Esophagus muscularis mucosa (tissue), 4 donors: ENCODE measurements at places on chromosomes 2 and 18. TPM values are rescaled to one million over a fixed set of nuclear protein-coding genes. Genes with fewer than 3 reads are reported as not detected.
A peak's percentile ranks its signal among the peaks of the same experiment; 100 is the strongest.

- no peaks in the 10 kb centered on the region for H3K27me3 ChIP-seq
- H3K36me3 ChIP-seq, result no peaks in the 10 kb centered on the region
- peak overlapping the region; percentile 91 for H3K4me3 ChIP-seq
- DNase-seq, result no peak
- peak overlapping the region; percentile 97 for H3K27ac ChIP-seq
- H3K4me1 ChIP-seq, result peaks cover 9% of the 10 kb centered on the region
Measured at GRCh38 chr18:44681076-44681970, 635 bp downstream of the SETBP1 start.

OR6B2 gene
- not detected for total RNA-seq

GRCh38 chr18:61413396-61413795, 80.2 kb downstream of the CDH20 start:
- H3K36me3 ChIP-seq, result no peaks in the 10 kb centered on the region
- H3K27ac ChIP-seq, result no peak overlapping the region
- H3K4me3 ChIP-seq, result no peak overlapping the region
- no peaks in the 10 kb centered on the region for H3K4me1 ChIP-seq
- DNase-seq, result no peak

- H3K36me3 ChIP-seq, result no peaks in the 10 kb centered on the region
- H3K4me1 ChIP-seq, result no peaks in the 10 kb centered on the region
- H3K27me3 ChIP-seq, result no peaks in the 10 kb centered on the region
- H3K4me3 ChIP-seq, result no peak overlapping the region
Measured at GRCh38 chr18:74446631-74447403, 10.3 kb downstream of the DIPK1C start.

DNA sequence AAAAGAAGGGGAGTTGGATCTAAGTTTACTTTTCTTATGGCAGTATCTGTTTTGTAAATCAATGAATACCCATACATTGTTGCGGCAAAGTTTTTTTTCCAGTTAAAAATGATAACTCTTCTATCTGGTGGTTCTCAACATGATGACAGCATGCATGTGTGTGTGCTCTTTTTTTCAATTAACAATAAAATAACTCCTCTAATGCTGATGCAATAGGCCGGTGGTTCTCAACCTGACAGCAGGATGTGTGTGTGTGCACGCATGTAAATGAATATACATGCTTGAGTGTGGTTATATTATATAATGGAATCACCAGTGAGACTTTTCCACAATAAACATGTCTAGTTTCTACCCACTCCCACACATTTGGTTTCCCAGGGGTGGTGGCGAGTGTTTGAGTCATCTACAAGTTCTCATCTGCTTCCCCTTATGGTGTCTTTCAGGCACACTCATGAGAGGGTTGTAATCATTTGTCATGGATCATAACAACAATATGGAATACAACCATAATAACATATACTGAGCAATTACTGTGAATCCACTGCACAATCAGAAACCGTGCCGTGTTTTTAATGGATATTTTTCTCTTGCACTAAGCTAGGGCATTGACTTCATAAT, 31.2 kb downstream of the PARD3B start:
- H3K27me3 ChIP-seq, result no peaks in the 10 kb centered on the region
- H3K36me3 ChIP-seq, result no peaks in the 10 kb centered on the region
- peaks cover 3% of the 10 kb centered on the region for H3K4me1 ChIP-seq
- DNase-seq, result no peak
- H3K27ac ChIP-seq, result no peak overlapping the region
- no peak overlapping the region for H3K4me3 ChIP-seq

DNA sequence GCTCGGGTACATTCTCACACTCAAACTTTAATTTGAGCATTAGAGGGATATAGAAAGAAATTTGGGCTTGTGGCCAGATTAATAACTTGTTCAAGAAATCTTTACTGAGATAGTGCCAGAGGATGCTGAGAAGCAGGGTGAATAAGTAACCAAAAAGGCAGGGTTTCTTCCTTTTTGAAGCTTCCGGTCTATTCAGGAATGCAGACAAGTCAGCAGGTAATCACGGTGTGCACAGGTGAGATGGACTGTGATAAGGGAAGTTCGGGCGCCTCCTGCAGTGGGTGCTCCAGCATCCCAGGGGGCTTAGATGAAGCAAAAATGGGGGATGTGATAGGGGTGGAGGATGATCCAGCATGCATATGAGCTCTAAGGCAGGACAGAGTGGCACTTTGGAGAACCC, 44.9 kb upstream of the CYP1B1 start:
- peak; percentile 14 for DNase-seq
- H3K36me3 ChIP-seq, result no peaks in the 10 kb centered on the region
- H3K27me3 ChIP-seq, result no peaks in the 10 kb centered on the region

ALPP gene
- total RNA-seq, result not detected

CYP27A1 gene
- 26.3 TPM for total RNA-seq

SRD5A2 gene
- total RNA-seq, result not detected

DNA sequence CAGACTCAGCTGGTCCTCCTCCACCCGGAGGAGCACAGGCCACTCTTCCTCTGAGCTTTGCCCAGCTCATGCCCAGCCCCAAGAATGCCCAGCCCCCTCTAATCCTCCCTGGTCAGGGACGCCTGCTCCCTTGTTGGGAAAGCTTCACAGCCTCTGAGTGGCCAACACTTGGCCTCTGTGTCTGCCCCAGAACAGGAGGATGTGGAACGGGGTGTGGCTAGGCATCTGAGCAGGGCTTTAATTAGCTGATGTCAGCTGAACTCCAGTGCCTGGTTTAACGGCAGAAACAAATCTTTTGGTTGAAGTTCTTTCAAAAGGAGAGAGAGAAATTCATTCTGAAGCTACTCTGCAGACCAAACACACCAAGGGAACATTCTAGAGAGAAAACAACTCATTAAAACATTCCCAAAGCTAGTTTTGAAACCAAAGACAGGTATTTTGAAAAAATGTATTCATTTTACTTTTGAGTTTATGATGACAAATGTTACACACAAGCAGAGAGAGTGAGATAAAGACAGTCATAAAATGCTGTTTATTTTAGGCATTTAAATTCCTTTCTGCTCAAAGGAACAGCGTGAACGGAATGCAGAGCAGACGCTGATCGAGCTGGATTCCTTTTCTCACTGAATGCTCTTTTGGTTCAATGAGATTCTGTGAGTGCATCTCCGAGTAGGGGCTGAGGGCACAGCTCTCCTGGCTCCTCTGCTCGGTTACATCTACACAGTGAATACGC, 63.8 kb downstream of the RTP5 start:
- DNase-seq, result no peak
- peak overlapping the region; percentile 27 for H3K4me3 ChIP-seq
- peaks cover 30% of the 10 kb centered on the region for H3K4me1 ChIP-seq
- peak overlapping the region; percentile 79 for H3K27ac ChIP-seq

- no peak overlapping the region for H3K27ac ChIP-seq
- H3K4me1 ChIP-seq, result no peaks in the 10 kb centered on the region
- no peaks in the 10 kb centered on the region for H3K27me3 ChIP-seq
- DNase-seq, result no peak
- no peaks in the 10 kb centered on the region for H3K36me3 ChIP-seq
- no peak overlapping the region for H3K4me3 ChIP-seq
Measured at GRCh38 chr2:129752176-129752575, 227.3 kb upstream of the RAB6C start.

DNA sequence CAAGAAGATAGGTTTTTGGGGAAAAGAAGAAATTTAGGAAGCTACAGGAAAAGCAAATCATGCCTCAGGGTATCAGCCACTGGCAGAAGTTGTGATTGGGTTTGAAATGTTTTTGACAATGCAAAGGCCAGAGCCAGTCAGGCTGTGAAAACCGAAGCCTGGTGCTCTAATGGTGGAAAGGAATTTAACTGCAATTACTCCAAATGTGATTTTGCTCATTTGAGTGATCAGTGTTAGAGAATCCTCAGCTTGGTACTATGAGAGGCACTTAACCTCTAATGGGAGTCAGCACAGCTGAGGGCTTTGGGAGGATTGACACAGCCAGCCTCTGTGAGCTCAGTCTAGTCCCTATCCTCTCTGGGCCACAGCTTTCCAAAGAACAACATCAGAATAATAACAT, 176.5 kb downstream of the LRRTM1 start:
- H3K4me1 ChIP-seq, result no peaks in the 10 kb centered on the region
- H3K36me3 ChIP-seq, result no peaks in the 10 kb centered on the region
- no peak overlapping the region for H3K27ac ChIP-seq
- no peak for DNase-seq
- no peak overlapping the region for H3K4me3 ChIP-seq

MBP gene
- total RNA-seq, result 31.3 TPM

DNA sequence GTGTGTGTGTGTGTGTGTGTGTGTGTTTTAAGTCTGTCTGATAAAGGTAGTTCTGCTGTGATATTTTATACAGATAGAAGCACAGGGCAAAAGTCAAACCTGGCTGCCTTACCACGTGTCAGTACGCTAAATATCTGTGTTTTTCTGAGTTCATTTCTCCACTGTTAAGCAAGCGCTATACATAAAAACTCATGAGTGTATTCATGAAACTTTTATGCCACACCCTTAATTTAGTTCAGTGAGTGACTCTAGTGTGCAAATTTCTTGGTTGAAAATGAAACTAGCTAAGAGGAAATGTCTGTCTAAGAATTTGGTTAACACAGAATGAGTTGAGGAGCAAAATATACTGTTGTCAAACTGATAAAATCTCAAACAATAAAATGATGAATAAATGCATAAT, 11.2 kb downstream of the CASP10 start:
- H3K4me3 ChIP-seq, result no peak overlapping the region
- no peaks in the 10 kb centered on the region for H3K36me3 ChIP-seq
- H3K27ac ChIP-seq, result no peak overlapping the region
- H3K27me3 ChIP-seq, result no peaks in the 10 kb centered on the region
- H3K4me1 ChIP-seq, result peaks cover 6% of the 10 kb centered on the region

LAPTM4A gene
- 189 TPM for total RNA-seq

GRCh38 chr2:126749537-126749936, 93.6 kb downstream of the GYPC start:
- DNase-seq, result peak; percentile 77
- H3K27ac ChIP-seq, result no peak overlapping the region
- no peak overlapping the region for H3K4me3 ChIP-seq
- no peaks in the 10 kb centered on the region for H3K27me3 ChIP-seq
- H3K4me1 ChIP-seq, result no peaks in the 10 kb centered on the region
- H3K36me3 ChIP-seq, result no peaks in the 10 kb centered on the region

GRCh38 chr2:201839727-201840126, 33.4 kb downstream of the CDK15 start:
- DNase-seq, result no peak
- no peaks in the 10 kb centered on the region for H3K36me3 ChIP-seq

DNA sequence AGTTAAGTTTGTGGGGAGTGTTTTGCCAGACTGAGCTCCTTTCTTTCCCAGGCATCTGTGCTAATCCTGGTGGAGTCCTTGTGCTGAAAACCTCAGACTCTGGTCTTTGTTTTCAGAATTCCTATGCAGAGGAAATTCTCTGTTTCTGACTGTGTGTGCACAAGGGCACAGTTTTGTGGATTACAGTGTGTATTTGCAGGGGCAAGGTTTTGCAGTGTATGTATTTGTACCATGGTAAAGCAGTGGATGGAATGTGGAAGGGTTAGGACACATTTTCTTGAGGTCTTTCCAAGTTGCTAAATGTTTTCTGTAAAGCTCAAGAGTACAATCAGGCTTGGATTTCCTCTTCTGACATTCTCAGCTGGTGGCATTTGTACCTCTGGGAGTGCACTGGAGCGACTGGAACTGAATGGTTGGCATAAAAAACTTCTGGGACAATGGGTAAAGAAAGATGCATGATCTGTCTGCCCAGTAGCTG, 139.5 kb upstream of the RND3 start:
- H3K36me3 ChIP-seq, result no peaks in the 10 kb centered on the region
- peaks cover 4% of the 10 kb centered on the region for H3K4me1 ChIP-seq
- no peaks in the 10 kb centered on the region for H3K27me3 ChIP-seq
- no peak overlapping the region for H3K4me3 ChIP-seq
- H3K27ac ChIP-seq, result no peak overlapping the region

ELOA2 gene
- not detected for total RNA-seq

DNA sequence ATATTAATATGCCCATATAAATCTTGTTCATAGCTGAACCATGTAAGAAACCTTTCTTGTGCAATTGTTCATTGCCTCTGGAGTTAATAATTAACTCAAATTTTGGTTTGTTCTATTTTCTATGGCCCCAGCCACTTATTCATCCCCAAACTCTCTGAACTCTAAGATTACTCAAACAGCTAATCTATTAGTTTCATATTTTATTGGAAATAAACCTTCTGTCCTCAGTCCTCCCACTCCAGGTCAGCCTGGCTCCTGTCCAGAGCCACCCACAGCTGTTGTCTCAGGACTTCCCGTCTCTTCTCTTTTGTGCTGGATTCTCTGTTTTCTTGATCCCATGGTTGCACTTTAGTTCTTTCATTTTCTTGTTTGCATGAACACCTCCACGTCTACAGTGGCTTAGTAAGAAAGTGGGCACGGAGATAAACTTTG, 4.4 kb upstream of the RNF103 start:
- H3K4me3 ChIP-seq, result no peak overlapping the region
- H3K4me1 ChIP-seq, result peaks cover 5% of the 10 kb centered on the region
- no peak overlapping the region for H3K27ac ChIP-seq
- DNase-seq, result no peak

PLGLB1 gene
- total RNA-seq, result 4.6 TPM

DNA sequence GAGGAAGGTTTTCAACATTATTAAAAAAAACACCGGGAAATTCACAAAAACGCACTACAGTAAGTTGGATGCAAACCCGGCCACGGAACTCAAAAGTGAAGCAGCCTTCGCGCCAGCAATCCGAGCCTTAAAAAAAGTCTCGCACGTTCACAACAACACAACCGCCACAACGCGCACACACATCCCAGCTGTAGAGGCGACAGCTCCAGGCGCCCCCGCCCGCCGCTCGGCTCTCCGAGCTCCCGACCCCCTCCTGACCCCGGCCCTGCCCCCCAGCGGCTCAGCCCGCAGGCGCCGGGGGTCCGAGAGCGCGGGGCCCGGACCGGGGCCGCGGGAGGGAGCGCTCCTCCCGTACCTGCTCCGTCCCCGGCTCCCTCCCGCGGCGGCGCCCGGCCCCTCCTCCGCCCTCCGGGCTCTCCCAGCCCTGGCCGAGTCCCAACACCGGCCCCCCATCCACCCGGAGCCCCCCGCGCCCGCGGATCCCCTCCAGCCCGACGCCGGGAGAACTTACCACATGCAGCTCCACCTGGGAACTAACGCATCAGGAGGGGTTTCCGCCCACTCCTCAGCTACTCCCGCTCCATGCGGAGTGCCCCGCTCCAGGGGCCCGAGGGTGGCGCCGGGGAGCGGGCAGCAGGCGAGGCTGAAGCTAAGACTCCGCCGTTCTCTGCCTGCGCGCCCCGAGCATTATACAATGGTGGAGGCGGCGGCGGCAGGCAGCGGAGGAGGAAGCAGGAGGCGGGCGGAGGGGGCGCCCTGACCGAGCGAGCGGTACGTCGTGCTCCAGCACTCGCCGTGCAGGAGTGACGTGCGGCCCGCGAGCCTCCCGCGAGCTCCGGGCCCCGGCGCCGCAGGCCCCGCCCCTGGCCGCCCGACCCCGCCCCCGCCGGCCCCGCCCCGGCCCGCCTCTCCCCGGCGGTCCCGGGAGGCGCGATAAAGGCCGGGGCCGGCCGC, at the start of gene SERTAD2:
Gene SERTAD2, minus strand, starts transcription at position 805 of the 954 bp plus-strand sequence. CDS start 17,042 bp downstream, outside the sequence.
- H3K36me3 ChIP-seq, result no peaks in the 10 kb centered on the region
- H3K4me3 ChIP-seq, result peak within 1 kb of the TSS; percentile 93
- H3K4me1 ChIP-seq, result peaks cover 51% of the 10 kb centered on the region
- H3K27ac ChIP-seq, result peak within 1 kb of the TSS; percentile 100
